NCI-H526 treated with DMSO at 0.1 percent for 48 hours (cell line): ENCODE measurements at places on chromosomes 4 and X.

- no peak for DNase-seq
Measured at GRCh38 chrX:10030570-10030969, 63.4 kb downstream of the CLDN34 start.

- DNase-seq, result no peak
Measured at GRCh38 chr4:112119353-112119783, 25.9 kb upstream of the FAM241A start.

DNA sequence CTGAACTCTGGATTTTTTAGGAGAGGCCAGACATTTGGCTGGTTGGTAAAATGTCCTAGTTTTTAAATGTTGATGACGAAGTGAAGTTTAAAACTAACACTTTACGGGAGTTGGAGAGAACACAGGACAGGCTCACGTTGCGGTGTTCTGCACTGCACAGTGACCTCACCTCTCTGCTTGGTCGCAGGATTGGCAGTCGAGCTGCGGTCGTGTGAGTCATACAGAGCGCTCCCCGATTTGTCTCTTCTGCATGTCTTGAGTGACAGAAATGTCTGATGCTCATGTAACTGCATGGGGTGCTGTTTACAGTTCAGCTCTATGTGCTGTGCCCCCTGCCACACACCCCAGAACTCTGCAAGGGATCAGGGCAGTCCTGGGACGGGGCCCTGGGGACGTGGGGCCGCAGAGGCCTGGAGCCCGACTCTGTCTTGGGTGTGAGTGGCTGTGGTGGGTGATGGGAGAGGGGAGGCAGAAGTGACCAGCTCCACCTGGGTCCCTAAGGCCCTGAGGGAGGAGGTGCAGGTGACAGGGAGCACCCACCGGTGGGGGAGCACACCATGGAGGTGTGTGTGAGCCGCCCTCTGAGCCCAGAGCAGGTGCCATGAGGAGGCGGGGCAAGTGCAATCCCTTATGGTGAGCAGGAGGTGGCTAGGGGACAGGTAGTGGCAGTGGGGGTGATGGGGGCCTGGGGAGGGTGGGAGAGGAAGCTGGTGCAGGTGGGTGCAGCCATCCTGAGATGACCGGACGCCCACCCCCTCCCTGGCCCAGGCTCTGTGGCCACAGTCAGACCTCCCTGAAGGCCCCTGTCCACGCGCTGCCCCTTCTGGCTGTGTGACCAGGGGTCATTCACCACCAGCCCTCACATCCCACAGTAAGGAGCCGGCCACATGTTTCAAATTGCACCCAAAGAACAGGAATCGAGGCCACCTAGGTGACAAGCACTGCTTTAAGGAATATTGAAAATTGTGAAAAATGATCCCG is 77.9 kb upstream of the ADRA2C start:
- DNase-seq, result no peak

- no peak for DNase-seq
Measured at GRCh38 chrX:79161655-79162054, 17.2 kb downstream of the GPR174 start.

DNA sequence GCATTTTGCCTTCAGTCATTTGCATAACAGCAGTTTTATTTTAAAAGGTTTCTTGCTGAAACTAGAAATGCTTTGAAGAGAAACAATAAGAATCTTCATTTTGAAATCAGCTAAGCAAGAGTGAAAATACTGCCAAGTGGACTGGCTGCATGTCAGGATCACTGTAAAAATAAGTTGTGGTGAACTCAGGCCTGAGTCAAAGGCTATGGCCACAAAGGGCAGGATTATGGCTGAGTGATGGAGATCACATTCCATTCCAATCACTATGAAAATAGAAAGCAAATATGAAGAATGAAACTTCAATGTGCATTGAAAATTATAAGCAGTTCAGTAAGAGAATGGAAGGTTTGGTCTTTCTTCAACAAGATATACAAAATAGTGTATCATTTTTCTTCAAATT is 224.5 kb downstream of the PCDH18 start:
- no peak for DNase-seq

- DNase-seq, result no peak
Measured at GRCh38 chr4:100960232-100960631, 387.1 kb downstream of the PPP3CA start.

- no peak for DNase-seq
Measured at GRCh38 chr4:47829438-47829837, 8.4 kb downstream of the CORIN start.

DNA sequence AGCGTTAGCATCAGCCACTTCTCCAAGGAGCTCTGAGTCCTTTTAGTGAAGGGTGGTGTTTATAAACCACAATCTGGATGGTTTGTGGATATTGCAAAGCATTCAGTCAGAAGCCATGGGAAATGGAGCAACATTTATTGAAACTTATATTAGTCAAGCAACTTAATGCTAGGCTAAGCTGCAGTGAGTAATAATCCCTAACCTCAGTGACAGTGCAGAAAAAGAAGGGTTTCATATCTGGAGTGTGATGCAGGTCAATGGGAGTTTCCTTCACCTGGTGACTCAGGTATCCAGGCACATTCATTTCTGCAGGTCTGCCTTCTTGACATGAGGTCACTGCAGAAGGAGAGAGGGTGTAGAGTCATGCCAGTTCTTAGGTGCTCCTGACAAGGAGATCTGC is 10.4 kb upstream of the DRD5 start:
- DNase-seq, result no peak

DNA sequence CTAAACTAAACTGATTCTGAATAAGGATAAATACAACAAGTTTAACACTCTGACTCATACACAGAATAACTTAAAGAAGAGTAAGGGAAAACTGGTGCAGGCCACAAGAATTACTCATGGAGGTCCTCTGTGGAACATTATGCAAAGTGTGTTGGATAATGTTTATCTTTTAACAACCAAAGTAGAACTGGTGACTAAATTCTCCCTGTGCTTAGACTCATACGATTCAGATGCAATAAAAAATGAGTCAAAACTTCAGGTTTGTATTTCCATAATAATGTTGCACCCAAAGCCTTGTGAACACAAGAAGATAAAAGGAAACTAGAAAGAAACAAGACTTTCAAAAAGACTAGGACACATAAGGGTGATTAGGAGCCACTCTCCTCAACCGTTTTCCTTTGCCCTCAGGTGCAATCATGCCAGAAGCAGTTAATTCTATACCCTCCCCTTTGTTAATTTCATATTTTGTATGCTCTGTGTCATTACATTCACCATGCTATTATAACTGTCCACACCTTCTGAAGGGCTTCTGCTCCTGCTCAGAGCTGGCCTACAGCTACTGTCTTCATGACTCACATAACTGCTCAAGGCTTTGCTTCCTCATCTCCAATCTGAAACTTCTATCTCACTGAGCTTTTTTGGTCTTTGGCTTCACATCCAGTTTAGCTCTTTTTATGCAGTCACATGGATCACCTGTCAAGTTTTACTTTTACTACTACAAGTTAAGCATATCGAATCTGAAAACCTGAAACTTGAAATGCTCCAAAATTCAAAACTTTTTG is 60.2 kb downstream of the KCNIP4 start:
- DNase-seq, result no peak

DNA sequence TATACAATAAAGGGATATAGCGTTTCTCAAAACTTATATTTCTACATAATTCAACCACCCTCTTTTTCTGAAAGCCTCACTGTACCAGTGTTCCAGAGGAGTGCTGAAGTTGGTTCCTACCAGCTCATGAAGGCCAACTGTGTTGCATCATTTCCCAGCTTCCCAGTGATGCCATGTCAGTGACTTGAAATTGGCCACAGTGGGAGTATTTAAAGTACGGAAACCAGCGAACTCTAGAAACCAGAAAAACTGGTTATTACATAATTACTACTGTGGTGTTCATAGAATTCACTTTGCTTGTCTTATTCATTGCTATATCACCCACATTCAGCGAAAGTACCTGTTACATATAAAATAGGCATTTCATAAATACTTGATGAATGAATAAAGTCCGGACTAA is 135.4 kb downstream of the GC start:
- DNase-seq, result no peak
